ENCODE measurements at places on chromosomes 12 and 14. TPM values are rescaled to one million over a fixed set of nuclear protein-coding genes. Genes with fewer than 3 reads are reported as not detected.
A peak's percentile ranks its signal among the peaks of the same experiment; 100 is the strongest.

DNA sequence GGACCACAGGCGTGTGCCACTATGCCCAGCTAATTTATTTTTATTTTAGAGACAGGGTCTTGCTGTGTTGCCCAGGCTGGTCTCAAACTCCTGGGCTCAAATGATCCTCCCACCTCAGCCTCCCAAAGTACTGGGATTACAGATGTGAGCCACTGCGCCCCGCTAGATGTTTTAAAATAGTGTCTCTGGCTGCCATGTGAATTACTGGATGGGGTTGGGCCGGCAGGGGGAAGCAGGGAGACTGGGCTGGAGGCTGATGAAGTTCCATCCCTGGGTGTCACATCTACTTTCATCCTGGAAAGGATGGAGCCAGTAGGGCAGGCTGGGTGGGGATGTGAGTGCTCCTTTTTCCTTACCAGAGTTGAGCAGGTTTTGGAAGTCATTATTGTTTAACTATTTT lies 46.1 kb downstream of the DNAH10 start:
- peak; percentile 15 for DNase-seq

DNA sequence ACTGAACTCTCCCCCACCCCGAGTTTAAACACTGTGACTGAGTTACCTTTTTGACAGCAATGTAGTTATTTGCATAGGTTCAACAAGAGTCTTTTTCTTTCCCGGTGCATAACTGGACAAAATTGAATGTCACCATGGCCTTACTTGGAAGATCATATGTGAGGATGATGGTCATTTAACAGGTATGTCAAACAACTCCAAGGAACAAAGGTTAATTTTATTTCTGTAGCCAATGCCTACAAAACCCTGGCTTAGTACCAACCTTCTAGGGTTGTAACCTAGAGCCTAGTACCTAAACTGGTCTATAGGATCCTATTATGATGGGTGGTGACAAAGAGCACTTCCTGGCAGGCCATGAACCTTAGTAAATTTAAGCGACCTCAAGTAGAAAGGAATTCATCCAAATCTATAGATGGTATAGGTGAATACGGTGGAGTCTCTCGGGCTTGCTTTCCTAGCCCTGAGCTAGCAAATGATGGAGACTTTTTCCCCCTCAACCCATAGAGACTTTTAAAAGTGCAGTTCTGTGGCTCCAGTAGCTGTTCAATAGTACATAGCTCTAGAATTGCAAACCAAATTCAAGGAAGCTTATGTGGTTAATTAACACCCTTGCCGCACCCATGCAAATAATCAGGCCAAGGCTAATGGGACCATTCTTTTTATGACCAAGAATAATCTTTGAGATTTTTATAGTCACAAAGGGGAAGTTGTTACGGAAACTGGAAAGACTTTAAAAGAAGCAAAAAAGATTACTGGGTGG lies 89.0 kb downstream of the SLC38A1 start:
- no peak for DNase-seq

DNA sequence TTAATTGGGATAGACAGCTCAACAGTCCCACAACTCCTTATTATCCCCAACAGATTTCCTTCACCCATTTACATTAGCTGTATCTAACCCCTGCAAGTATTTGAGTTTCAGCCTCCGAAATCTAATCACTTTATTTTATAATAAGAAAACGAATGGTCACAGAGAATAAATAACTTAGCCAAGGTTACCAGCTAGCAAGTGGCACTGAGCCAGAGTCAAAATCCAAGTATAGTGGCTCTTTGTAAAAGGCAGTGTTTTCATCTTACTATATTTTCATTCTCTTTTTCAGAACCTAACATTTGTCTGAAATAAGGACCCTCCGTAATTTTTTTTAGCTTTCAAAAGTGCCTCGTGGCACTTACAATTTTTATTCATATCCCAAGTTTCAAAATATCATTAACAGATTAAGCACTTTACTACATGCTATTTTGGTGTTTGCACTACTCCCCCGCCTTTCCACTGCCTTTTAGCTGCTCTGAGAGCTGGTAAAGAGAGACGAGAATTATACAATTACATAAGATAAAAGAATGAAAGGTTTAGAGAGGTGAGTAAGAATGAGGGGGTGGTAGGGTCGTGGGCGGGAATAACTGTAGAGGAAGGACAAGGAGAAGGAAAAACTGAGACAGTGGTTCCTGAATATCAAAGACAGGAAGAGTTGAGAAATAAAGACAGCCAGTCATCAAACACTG lies 3.7 kb upstream of the USP15 start:
- DNase-seq, result no peak

Gene PLEKHD1
- total RNA-seq, result 1.1 TPM

DNA sequence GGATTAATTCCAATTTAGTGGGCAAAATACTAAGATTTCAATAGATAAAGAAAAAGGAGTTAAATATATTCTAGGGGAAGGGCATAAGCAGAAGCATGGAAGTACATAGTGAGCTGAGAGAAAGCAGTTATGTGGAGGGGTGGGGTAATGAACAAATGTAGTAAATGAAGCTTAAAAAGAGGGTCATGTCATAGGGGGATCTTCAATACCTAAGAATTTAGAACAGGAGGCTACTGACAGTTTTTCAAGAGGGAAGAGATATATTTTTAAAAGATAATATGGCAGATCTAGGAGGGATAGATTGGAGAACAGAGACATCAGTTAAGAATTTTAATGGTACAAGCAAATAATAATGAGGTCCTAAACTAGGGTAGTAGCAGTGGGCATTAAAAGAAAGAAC lies 9.4 kb downstream of the SYCP3 start:
- no peak for DNase-seq

DNA sequence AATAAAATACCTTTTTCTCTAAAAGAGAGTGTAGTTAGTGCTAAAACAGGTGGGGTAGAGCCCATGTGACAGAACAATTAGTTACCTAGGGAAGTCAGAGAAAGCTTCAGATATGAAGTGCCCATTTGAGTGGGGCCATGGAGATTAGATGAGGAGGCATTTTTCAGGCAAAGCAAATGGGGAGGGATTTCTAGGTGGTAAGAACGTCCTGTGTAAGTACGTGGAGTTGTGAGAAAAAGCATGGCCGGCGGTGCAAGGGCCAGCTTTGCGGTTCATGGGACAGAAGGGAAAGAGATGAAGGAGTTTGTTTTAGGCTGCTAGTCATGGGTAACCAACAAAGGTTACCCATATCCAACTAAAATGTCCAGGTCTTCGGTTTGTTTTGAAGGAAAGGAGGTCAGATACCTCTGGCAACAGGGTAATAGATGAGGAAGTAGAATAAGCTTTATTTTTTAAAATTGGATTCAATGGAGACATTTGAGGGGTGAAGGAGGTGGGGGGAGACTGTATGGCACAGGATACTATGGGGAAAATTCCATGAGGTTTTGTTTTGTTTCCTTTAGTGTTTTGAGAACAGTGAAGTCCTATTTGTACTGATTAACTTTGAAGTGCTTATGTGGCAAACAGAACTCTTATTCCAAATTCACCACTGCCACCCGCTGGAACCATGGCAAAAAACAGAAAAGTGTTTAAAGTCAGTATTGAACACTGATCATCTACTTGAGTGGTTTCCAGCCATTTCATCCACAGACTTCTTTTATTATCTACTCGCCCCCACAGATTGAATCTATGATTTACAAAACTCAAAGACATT lies 10.0 kb upstream of the SNRPF start:
- peak; percentile 25 for DNase-seq

DNA sequence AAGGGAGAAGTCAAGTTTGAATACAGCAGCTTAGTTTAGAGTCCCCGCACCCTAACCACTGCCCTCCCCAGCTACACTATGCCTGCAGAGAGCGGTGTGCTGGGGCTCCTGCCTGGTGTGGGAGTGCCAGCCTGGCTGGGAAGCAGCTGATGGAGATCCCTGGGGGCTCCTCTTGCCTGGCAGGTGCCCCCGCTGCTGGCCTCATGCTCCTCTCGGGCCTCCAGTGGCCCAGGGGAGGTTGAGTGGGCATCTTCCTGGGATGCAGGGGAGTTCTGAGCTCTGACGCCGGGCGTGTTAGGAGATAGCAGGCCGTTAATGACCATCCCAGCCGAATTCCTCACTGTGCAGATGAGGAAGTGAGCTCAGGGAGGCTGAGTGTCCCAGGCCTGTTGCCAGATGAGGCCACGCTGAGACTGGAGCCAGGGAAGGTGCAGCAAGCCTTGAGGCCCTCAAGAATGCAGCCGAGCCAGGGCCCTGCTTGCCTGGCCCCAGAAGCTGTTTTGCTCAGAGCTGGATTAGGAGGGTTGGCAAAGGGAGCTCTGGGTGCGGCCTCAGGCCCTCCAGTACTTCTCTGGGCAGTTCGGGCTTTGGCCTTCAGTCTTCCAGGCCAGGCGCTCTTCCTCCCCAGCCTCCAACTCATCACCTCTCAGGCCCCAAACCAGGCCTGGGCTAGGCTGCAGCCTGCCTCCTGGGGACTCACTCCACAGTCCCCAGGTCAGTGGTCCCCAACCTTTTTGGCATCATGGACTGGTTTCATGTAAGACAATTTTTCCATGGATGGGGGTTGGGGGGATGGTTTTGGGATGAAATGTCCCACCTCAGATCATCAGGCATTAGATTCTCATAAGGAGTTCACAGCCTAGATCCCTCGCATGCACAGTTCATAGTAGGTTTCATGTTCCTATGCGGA lies 6.6 kb upstream of the CYP46A1 start:
- no peak for DNase-seq

DNA sequence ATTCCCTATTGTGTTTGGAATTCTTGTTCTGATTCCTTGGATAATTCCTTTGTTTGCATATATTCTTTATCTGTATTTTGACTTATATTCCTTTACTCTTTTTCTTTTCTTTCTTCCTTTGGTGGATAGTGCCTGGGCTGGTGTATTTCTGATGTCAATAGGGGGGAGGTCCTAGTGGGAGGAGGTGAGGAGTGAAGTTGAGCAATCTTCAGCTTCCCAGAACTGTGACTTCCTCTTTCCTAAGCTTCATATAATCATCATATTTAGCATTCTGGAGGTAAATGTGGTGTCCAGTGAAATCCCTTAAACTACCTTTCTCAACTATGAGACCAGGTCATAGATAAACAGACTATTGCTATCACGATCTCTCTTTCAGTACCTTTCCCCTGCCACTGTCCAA lies 29.6 kb upstream of the TBPL2 start:
- DNase-seq, result no peak

Gene FAM181A
- total RNA-seq, result not detected

Gene CHD8
- 48.5 TPM for total RNA-seq

GRCh38 chr12:56256326-56256960 lies 1.7 kb downstream of the ANKRD52 start:
- peak; percentile 55 for DNase-seq

DNA sequence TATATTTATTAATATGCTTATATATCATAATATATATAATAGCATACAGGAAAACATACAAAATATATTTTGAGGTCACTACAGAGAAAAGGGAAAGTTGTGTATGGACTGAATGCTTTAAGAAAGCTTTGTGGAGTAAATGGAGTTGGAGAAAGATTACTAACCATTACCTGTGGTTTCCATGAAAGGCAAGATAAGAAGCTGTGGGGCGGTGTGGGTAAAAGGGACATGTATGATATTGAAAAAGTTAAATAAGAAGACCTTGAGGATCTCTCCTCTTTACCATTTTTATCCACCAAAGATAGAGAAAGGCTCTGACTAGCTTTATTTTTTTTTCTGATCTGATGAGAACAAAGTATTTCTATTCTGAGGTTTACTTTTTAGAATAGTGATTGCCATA lies 404.4 kb downstream of the TRHDE start:
- DNase-seq, result no peak

GRCh38 chr14:23209651-23210423 lies 26.4 kb upstream of the SLC7A8 start:
- no peak for DNase-seq

GRCh38 chr14:50892255-50892654 lies 20.4 kb downstream of the ABHD12B start:
- DNase-seq, result no peak

- DNase-seq, result no peak
Measured at GRCh38 chr12:132888852-132889251, 1.4 kb upstream of the CHFR start.

Gene GLIPR1
- total RNA-seq, result 15.9 TPM
